ENCODE measurements at places on chromosomes 13 and 19.

- no peak overlapping the region for H3K27ac ChIP-seq
- no peak overlapping the region for H3K4me3 ChIP-seq
- H3K36me3 ChIP-seq, result peaks cover 42% of the 10 kb centered on the region
- DNase-seq, result no peak
- H3K27me3 ChIP-seq, result no peaks in the 10 kb centered on the region
Observed at GRCh38 chr13:114099918-114100445, 32.4 kb downstream of the RASA3 start.

GRCh38 chr13:33135097-33135496, 118.9 kb downstream of the KL start:
- no peak overlapping the region for H3K4me3 ChIP-seq
- no peak overlapping the region for H3K27ac ChIP-seq
- H3K27me3 ChIP-seq, result no peaks in the 10 kb centered on the region
- DNase-seq, result no peak

- H3K27me3 ChIP-seq, result peaks cover 35% of the 10 kb centered on the region
- H3K4me3 ChIP-seq, result no peak overlapping the region
- no peak for DNase-seq
- no peaks in the 10 kb centered on the region for H3K4me1 ChIP-seq
- no peaks in the 10 kb centered on the region for H3K36me3 ChIP-seq
Observed at GRCh38 chr13:27905650-27906049, 14.2 kb upstream of the PDX1 start.

DNA sequence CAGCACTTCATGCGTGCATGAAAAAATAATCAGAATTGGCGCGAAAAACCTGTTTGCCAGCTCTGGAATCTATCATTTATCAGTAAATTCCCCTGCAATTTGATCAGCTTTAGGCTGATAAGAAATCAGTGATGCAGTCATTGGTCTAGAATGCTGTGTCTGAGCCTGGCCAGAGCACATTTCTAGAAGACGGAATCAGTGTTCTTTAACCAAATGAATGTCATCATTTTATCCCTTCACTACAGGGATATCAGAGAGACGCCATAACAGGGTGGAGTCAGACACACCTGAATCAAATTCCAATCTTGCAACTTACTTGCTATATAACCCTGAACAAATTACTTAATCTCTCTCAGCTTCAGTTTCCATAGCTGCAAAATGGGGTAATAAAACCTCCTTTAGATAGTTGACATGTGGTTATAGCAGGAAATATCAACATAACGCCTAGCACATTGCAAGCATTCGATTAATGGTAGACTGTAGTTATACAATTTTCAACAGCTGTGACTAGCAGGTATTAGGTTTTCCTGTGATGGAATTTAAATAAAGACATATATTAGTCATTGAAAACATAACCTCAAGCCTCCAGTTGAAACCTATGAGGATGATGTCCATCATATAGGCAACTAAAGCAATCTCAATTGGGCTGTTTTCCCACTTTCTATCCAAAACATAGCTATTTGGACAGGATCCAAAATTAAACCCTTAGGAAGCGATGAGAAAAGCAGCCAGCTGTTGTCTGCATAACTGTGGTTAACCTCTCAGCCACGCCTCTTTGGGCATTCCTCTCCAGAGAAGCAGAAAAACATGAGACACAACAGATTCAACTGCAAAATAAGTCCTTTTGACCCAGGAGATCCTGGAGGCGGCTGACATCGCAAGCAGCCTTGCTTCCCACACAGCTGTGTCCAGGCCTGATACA, 51.6 kb upstream of the UBL3 start:
- no peaks in the 10 kb centered on the region for H3K36me3 ChIP-seq
- no peak overlapping the region for H3K27ac ChIP-seq
- peak overlapping the region; percentile 45 for H3K4me3 ChIP-seq

DNA sequence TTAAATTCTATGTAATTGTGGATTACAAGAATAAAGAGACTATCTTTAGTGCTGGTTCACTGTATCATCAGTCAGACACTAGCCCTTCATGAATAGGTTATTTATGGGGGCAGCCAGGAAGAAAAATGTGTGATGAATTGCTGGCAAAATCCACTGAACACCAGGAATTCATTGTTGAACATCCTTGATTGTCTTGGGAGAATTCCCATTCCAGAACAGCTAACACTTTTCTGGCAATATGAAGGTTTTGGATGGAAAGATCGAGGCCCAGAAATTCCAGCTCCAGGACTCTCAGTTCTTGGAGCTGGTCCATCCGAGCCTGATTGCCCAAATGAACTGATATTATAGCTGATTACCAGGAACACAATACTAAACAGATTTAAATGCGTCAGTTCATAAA, 11.5 kb upstream of the SPART start:
- DNase-seq, result no peak
- H3K36me3 ChIP-seq, result no peaks in the 10 kb centered on the region
- H3K27me3 ChIP-seq, result no peaks in the 10 kb centered on the region
- no peak overlapping the region for H3K27ac ChIP-seq
- H3K4me3 ChIP-seq, result no peak overlapping the region

- DNase-seq, result no peak
- H3K4me3 ChIP-seq, result peak overlapping the region; percentile 74
- H3K36me3 ChIP-seq, result peaks cover 20% of the 10 kb centered on the region
- no peaks in the 10 kb centered on the region for H3K27me3 ChIP-seq
- peak overlapping the region; percentile 86 for H3K27ac ChIP-seq
Observed at GRCh38 chr13:41061914-41062837, 867 bp downstream of the WBP4 start.

GRCh38 chr13:29384466-29384865, 211.0 kb downstream of the SLC7A1 start:
- no peaks in the 10 kb centered on the region for H3K27me3 ChIP-seq
- no peak for DNase-seq
- H3K4me3 ChIP-seq, result no peak overlapping the region
- no peak overlapping the region for H3K27ac ChIP-seq
- H3K4me1 ChIP-seq, result no peaks in the 10 kb centered on the region
- H3K36me3 ChIP-seq, result no peaks in the 10 kb centered on the region

DNA sequence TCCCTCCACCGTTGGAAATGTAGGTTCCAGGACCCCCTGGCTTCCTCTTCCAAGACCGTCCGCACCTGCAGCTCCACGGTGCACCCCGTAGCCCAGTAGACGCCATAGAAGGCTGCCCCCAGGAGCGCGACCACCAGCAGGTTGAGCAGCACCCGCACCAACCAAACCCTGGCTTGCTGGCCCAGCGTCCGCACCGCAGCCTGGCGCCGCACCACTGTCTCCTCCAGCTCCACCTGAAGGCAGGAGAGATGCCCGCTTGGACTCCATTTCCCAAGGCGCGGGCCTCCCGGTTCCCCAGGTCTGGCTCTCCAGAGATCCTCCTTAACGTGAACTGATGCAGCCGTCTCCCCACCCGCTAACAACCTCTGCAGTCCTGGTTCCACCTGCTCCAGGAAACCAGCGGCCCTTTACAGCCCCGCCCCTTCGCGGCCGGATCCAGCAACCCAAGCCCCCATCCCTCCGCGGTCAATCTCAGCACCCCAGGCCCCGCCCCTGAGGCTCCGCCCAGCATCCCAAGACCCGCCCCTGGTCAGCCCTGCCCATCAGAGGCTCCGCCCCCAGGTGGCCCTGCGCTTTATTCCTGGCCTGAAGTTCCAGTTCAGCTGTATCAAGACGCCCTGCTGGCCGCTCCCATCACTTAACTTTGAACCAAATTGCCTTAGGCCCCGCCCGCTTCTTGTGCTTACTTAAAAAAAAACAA, 5.0 kb upstream of the LENG1 start:
- H3K4me1 ChIP-seq, result peaks cover 55% of the 10 kb centered on the region
- no peaks in the 10 kb centered on the region for H3K27me3 ChIP-seq
- H3K4me3 ChIP-seq, result peak overlapping the region; percentile 37
- DNase-seq, result peak; percentile 68
- no peaks in the 10 kb centered on the region for H3K36me3 ChIP-seq
- no peak overlapping the region for H3K27ac ChIP-seq

GRCh38 chr13:52104624-52105023, 24.2 kb downstream of the NEK5 start:
- H3K27ac ChIP-seq, result no peak overlapping the region
- no peak for DNase-seq
- no peaks in the 10 kb centered on the region for H3K36me3 ChIP-seq
- H3K27me3 ChIP-seq, result no peaks in the 10 kb centered on the region
- H3K4me1 ChIP-seq, result no peaks in the 10 kb centered on the region
- H3K4me3 ChIP-seq, result no peak overlapping the region

GRCh38 chr19:31118986-31119385, 230.2 kb downstream of the TSHZ3 start:
- H3K36me3 ChIP-seq, result no peaks in the 10 kb centered on the region
- H3K27ac ChIP-seq, result no peak overlapping the region
- no peak for DNase-seq

- no peaks in the 10 kb centered on the region for H3K27me3 ChIP-seq
- H3K4me3 ChIP-seq, result no peak overlapping the region
- no peaks in the 10 kb centered on the region for H3K4me1 ChIP-seq
- H3K36me3 ChIP-seq, result no peaks in the 10 kb centered on the region
Observed at GRCh38 chr13:66821551-66821950, 408.6 kb downstream of the PCDH9 start.

DNA sequence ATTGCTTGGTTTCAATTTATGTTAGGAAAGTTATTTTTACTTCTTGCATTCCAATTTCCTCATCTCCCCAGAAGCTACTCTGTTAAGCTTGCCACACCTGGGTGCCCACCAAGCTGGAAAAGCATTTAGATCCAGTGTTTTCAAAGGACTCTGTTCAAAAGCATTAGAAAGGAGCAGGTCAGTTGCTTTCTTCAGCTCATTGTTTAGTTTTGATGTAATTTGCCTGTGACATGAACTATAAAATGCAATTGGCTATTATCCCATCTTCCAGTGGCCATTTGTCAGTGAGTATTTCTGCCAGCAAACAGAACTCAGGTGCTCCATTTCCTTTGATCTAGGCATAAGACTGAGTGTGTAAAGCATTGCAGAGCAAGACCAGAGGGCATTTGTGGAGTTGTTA, 46.7 kb upstream of the RNF113B start:
- H3K4me1 ChIP-seq, result no peaks in the 10 kb centered on the region
- H3K27ac ChIP-seq, result no peak overlapping the region
- H3K36me3 ChIP-seq, result no peaks in the 10 kb centered on the region
- H3K27me3 ChIP-seq, result no peaks in the 10 kb centered on the region
- no peak overlapping the region for H3K4me3 ChIP-seq

DNA sequence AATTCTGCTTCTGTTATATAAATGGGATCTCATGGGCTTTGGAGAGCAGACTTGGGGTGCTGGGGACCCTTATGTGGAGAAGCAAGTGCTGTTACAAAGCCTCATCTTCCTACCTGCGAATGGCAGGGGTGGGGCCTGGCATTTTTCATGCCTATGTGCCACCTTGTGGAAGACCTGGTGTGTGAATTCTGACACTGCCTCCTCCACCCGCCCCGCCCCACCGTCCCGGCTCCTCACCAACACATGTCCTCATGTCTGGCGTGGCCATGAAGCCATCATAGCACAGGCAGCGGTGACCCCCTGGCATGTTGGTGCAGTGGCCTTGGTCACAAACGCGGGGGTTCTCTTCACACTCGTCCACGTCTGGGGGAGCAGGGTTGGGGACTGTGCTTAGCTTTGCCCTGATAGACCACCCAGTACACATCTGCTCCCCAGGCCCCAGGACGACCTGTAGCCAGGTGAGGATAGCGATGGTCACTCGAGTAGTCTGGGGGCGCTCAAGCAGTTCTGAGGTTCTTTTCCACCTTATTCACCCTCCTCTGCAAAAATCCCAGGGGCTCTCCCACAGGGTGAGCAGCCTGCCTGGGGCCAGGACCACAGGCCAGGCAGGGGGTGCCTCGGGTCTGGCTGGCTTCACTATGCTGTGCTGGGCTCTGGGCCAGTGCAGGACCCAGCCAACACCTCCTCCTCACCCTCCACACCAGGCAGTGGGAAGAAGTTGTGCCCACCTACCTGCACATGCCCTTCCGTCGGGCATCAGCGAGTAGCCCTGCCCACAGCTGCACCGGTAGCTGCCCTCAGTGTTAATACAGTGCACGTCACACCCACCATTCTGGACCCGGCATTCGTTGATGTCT, 32.7 kb downstream of the FBN3 start:
- H3K4me3 ChIP-seq, result no peak overlapping the region
- no peaks in the 10 kb centered on the region for H3K36me3 ChIP-seq
- H3K27ac ChIP-seq, result no peak overlapping the region
- H3K4me1 ChIP-seq, result no peaks in the 10 kb centered on the region

GRCh38 chr13:83940742-83941141, 58.5 kb upstream of the SLITRK1 start:
- H3K36me3 ChIP-seq, result no peaks in the 10 kb centered on the region
- no peaks in the 10 kb centered on the region for H3K27me3 ChIP-seq
- no peak for DNase-seq

DNA sequence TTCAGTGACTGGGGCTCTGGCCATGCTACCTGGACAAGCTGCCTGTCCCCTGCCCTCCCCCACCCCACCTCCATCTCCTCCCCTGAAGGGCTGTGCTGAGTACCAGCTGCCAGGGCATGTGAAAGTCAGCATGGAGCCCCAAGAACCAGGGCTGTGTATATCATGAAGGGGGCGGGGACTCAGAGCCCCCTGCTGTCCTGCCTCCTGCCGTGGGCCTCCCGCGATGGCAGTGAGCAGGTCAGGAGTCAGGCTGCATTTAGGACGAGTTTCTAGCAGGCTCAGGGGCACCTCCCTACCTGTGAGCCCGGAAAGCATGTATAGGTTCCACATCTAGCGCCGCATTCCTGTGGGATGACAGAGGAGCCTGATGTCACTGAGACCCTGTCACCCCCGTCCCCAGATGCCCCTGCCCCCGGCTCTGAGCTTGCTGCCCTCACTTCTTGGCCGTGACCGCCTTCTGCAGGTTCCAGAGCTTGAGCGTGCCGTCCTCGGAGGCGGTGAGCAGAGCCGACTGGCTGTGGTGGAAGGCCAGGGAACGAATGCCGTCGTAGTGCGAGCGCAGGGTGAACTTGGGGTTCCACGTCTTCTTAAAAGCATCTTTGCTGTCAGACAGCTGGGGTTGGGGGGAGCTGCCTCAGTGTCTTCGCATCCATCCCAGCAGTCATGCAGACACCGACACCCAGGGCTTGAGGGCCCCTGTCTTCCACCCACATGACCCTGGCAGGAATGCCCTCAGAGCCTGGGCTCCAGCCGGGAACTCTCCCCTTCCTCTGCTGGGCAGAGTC, 8.3 kb upstream of the PRKD2 start:
- H3K4me1 ChIP-seq, result peaks cover 17% of the 10 kb centered on the region
- no peak overlapping the region for H3K27ac ChIP-seq
- DNase-seq, result no peak
- H3K4me3 ChIP-seq, result no peak overlapping the region
- H3K36me3 ChIP-seq, result peaks cover 90% of the 10 kb centered on the region

GRCh38 chr13:94228763-94229162, 250.7 kb downstream of the DCT start:
- no peaks in the 10 kb centered on the region for H3K4me1 ChIP-seq
- no peak overlapping the region for H3K27ac ChIP-seq

DNA sequence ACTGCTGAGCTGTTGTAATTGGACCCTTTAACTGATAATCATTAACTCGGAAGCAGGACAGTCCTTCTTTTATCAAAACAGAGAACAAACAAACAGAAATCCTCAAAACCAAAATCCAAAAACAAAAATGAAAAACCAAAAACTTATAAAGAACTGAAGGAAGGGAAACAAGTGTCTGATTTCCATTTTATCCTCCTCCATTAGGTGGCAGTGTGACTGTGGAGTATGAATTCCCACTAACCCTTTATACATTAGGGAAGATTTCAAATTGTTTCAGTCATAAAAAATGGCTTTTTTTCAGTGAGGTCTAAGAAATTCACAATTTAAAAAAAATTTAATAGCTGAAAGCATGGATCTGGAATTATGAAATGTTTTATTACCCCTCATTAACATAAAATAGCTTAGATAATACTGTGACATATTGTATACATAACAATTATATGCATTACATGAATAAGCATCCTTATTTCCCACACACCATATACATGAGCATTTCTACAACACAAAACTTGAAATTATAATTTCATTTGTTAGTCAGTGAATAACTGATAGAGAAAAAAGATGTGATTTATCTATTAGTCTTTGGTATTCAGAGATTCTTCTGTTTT, 1074.3 kb upstream of the PCDH9 start:
- no peaks in the 10 kb centered on the region for H3K4me1 ChIP-seq
- no peaks in the 10 kb centered on the region for H3K36me3 ChIP-seq
- no peak overlapping the region for H3K4me3 ChIP-seq

All from CD4-positive, alpha-beta T cell (primary cell).